ENCODE measurements at places on chromosomes 4 and X. TPM values are rescaled to one million over a fixed set of nuclear protein-coding genes. Genes with fewer than 3 reads are reported as not detected.

Gene NLRP2B
- not detected for total RNA-seq

Gene BCAP31
- total RNA-seq = 187 TPM

Gene LIN54
- 11.3 TPM for total RNA-seq

Gene CXCL8
- 23.3 TPM for total RNA-seq

Gene KLF8
- total RNA-seq = 2.2 TPM

Gene ADRA2C
- total RNA-seq = 0.72 TPM

Gene PRKX
- total RNA-seq = 14.3 TPM

Gene LUZP4
- total RNA-seq = not detected

Gene MORF4L2
- total RNA-seq = 309 TPM

Gene HAND2
- 5.4 TPM for total RNA-seq

Gene RBM46
- total RNA-seq = under 0.01 TPM

Gene PNCK
- 3.1 TPM for total RNA-seq

Gene ENOPH1
- total RNA-seq = 55.4 TPM

Gene GPR119
- not detected for total RNA-seq

Gene DCAF8L2
- not detected for total RNA-seq

Gene PPBP
- total RNA-seq = not detected
